Activated CD8-positive, alpha-beta T cell treated with anti-CD3 and anti-CD28 coated beads, Interleukin-2, amount 10 ng/mL, durations not matched to agents 7 days and 5 days (primary cell): ENCODE measurements at places on chromosomes 3 and 15. TPM values are rescaled to one million over a fixed set of nuclear protein-coding genes. Genes with fewer than 3 reads are reported as not detected.

GRCh38 chr15:31934821-31935220 lies 95.5 kb upstream of the CHRNA7 start:
- H3K27me3 ChIP-seq = peaks cover 2% of the 10 kb centered on the region
- no peak overlapping the region for H3K4me3 ChIP-seq
- H3K36me3 ChIP-seq = no peaks in the 10 kb centered on the region
- DNase-seq = no peak

- no peak for DNase-seq
- no peaks in the 10 kb centered on the region for H3K27me3 ChIP-seq
- H3K4me1 ChIP-seq = no peaks in the 10 kb centered on the region
- H3K36me3 ChIP-seq = no peaks in the 10 kb centered on the region
Measured at GRCh38 chr3:190996181-190996775, 133.8 kb upstream of the GMNC start.

GRCh38 chr3:155313300-155313699 lies 19.8 kb upstream of the STRIT1 start:
- no peak overlapping the region for H3K27ac ChIP-seq
- H3K4me3 ChIP-seq = no peak overlapping the region
- DNase-seq = no peak
- no peaks in the 10 kb centered on the region for H3K4me1 ChIP-seq

DNA sequence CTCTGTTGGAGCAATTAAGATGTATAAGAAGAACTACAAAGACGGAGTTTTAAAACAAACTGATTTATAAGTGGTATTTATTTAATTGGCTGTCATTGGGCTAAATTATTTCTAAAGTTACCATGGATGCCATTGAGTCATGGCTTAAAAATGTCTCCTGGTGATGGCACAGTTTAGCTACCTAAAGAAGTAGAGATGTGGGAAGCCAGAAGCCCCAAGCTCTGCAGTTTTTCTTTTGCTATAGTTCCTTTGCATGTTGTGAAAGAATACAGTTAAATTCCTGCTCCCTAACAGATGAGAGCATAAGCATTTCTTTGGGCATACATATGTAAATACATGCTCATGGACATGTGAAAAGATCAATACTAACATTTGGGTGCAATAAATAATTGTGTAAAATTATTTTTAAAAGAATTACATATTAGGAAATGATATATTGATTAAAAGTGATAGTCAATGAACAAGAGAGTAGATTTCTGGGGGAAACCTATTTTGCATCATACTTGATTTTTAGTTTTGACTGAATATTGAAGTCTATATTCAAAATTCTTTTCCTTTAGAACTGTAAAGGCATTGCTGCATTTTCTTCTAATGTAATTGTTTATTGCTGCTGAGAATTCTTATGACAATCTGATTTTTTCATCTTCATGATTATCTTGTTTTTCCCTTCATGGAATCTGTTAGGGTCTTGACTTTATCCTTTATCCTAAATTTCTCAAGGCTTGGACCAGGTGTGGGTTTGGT lies 2.1 kb downstream of the OPA1 start:
- peak overlapping the region; percentile 31 for H3K27ac ChIP-seq
- H3K36me3 ChIP-seq = peaks cover 29% of the 10 kb centered on the region
- peaks cover 53% of the 10 kb centered on the region for H3K4me1 ChIP-seq

DNA sequence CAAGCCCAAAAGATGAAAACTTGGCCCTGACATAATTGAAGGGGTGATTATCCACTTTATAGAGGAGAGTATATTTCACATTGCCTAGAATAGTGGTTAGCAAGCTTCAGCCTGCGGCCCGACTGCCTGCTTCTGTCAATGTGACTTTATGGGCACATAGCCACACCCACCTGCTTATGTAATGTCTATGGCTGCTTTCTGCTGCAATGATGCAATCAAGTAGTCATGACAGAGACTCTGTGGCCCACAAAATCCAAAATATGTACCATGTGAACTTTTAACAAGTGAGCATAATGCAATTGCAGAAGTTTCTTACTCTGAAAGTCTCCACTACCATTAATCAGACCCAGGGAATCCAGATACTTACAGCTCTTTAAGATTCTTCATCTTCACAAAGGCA lies 103.1 kb downstream of the LRIG1 start:
- peaks cover 23% of the 10 kb centered on the region for H3K36me3 ChIP-seq
- peak overlapping the region; percentile 23 for H3K27ac ChIP-seq
- no peak for DNase-seq
- H3K27me3 ChIP-seq = no peaks in the 10 kb centered on the region

GRCh38 chr3:133096900-133097613 lies 58.9 kb downstream of the TMEM108 start:
- no peak overlapping the region for H3K27ac ChIP-seq
- H3K27me3 ChIP-seq = no peaks in the 10 kb centered on the region
- H3K4me3 ChIP-seq = no peak overlapping the region

Gene CLRN1
- not detected for total RNA-seq

Gene COL8A1
- not detected for total RNA-seq
